ENCODE measurements at places on chromosomes 11 and 22. TPM values are rescaled to one million over a fixed set of nuclear protein-coding genes. Genes with fewer than 3 reads are reported as not detected.

DNA sequence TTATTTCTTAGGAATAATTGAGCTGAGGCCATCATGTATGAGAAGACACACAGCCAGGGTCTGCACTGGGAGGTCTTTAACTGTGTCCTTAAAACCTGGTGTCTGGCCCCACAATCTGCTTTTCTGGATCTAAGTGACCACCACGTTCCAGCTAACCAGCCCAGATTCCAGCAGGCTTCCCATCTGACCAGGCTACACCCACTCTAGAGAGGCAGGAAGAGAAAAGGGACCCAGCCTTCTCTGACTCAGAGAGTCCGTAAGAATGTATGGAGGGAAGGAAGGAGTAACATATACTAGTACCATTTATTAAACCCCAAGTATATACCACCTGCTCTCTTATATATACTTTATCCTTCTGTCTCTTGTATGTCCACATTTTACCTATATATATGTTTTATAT, 80.1 kb downstream of the LDLRAD3 start:
- no peaks in the 10 kb centered on the region for H3K36me3 ChIP-seq
- no peak for DNase-seq
- no peak overlapping the region for H3K4me3 ChIP-seq
- H3K27ac ChIP-seq: no peak overlapping the region
- H3K4me1 ChIP-seq: no peaks in the 10 kb centered on the region

- H3K27ac ChIP-seq: no peak overlapping the region
- no peak for DNase-seq
- H3K36me3 ChIP-seq: no peaks in the 10 kb centered on the region
- no peaks in the 10 kb centered on the region for H3K4me1 ChIP-seq
- no peaks in the 10 kb centered on the region for H3K27me3 ChIP-seq
Observed at GRCh38 chr22:29060251-29060869, 1.3 kb downstream of the C22orf31 start.

The TMEM86A gene
- total RNA-seq: 3.2 TPM

- H3K4me3 ChIP-seq: no peak overlapping the region
- H3K36me3 ChIP-seq: peaks cover 7% of the 10 kb centered on the region
- H3K4me1 ChIP-seq: peaks cover 63% of the 10 kb centered on the region
- peak overlapping the region; percentile 91 for H3K27ac ChIP-seq
Observed at GRCh38 chr11:111736621-111737443, 29.4 kb downstream of the PPP2R1B start.

DNA sequence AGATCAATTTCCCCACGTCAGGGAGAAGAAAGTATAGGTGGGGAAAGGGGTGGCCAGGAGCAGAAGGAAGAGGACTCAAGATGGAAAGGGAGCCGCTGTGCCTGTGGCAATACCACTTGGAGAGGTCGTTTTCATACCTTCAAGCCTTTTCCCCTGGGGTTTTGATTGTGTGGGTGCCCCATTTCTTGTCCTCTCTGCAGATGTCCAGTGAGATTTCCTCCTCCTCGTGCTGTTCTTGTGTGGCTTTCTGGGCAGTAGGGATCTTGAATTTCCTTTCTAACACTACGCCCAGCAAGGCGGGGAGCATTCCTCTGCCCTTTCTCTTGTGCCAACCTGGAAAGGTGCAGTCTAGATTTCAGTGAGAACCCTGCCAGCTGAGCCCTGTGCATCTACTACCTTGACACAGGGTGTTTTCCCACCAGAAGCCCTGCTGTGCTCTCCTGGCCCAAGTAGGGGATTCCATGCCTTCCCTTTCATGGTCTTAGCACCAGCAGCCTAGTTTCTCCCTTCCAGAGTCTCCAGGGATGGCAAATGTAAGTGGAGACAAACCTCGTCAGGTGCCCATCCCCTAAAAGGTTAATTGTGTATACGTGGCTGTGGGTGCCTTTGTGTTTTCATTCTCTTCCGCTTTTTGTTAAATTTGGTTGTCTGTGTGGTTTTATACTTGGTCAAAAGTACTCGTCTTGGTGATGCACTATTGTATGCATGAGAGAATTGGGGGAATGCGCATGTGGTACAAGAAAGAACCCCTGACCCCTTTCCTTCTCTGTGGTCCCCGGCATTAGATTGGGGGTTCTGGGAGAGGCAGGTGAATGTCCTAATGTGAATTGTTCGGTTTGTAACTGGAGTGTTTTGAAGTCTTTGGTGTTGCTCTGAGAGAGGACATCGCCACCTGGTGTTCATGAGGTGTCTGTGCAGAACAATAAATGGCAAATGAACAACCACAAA, 71.4 kb upstream of the MPEG1 start:
- peak; percentile 67 for DNase-seq
- H3K27ac ChIP-seq: no peak overlapping the region
- no peaks in the 10 kb centered on the region for H3K4me1 ChIP-seq
- no peaks in the 10 kb centered on the region for H3K36me3 ChIP-seq
- H3K4me3 ChIP-seq: no peak overlapping the region
- H3K27me3 ChIP-seq: no peaks in the 10 kb centered on the region
